Islet precursor cell (in vitro differentiated cells): ENCODE measurements at places on chromosomes 4 and X.
A peak's percentile ranks its signal among the peaks of the same experiment; 100 is the strongest.

- DNase-seq = no peak
These were observed 10.8 kb downstream of the CETN2 start for GRCh38 chrX:152819732-152820131.

GRCh38 chr4:62601737-62602136, 1401.6 kb downstream of the ADGRL3 start:
- no peak for DNase-seq

- no peak for DNase-seq
These were observed 181.0 kb downstream of the CHRDL1 start for GRCh38 chrX:110614596-110614995.

- DNase-seq = no peak
These were observed 20.9 kb upstream of the MSANTD1 start for GRCh38 chr4:3227878-3228675.

DNA sequence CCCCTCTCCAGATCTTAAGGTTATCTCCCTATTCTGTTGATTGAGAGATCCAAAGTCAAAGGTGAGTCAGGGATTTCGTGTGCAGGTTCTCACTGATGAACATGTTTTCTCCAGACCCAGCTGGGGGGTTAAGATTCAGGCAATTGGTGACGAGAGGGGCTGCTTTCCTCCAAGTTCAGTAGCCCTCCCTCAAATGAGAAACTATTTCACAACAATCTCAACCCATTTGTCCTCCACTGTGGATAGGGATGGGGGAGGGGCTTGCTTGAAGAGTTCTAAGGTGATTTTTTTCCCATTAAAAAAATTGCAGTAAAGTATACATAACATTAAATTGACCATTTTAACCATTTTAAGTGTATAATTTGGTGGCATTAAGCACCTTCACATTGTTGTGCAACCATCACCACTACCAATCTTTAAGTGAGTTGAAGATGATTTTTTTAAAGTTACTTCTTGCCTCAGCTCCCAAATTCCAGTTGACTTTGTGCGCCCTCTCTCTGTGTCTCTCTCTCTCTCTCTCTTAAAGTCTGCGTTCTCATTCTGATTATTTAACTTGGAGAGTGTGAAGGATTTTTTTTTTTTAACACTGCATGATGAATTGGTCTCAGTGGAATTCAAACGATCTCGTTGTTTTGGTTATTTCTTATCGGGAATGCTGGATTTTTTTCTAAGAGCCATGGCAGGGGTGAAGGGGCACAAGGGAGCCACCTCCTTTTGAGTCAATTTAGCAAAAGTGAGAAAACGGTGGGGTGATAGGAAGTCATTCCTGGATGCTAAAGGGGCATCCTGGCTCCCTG, 175.9 kb downstream of the SHROOM3 start:
- DNase-seq = no peak

GRCh38 chrX:120727911-120728310, 98.1 kb upstream of the C1GALT1C1 start:
- no peak for DNase-seq

- DNase-seq = no peak
These were observed 25.3 kb downstream of the ARHGAP24 start for GRCh38 chr4:85500110-85500867.

- no peak for DNase-seq
These were observed 14.7 kb downstream of the HELQ start for GRCh38 chr4:83440899-83441298.

- no peak for DNase-seq
These were observed 18.3 kb upstream of the SNCA start for GRCh38 chr4:89855236-89855635.

- DNase-seq = peak; percentile 57
These were observed 6.4 kb downstream of the MAB21L2 start for GRCh38 chr4:150588316-150588715.

DNA sequence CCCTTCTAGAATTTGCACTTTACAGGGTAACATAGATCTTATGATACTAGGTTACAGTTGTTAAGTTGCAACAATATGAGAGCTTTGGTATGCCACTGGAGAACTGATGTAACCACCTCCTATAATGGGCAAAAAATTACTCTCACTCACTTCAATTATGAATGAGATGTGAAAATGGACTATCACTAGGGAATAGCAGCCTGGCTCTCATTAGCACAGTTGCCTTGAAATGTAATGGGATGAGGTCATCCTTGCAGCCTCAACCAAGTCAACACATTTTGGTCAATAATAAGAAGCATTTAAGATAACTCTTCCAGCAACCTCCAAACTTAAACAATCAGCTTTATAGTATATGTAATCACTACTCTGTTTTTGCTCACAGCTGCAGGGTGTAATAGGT, 69.4 kb downstream of the TBC1D9 start:
- DNase-seq = no peak

- no peak for DNase-seq
These were observed 866.3 kb upstream of the PCDH7 start for GRCh38 chr4:29853833-29854232.

DNA sequence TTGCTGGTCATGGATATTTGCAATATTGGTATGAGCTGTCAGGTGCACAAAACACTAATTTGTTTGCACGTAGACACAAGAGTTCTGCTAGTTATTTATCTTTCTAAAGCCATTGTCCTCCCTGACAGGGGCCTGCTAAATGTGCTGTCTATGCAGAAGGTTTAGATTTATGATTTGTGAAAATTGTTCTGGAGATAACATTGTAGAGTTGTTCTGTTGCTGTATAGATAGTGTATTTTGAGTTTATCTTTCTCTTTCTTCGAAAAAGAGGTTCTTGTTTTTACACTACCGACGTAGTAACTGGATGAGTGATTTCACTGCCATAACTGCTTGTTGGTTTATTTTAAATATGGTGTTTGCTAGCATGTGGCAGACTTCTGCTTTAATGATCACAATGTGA, 28.5 kb upstream of the FGG start:
- DNase-seq = no peak
